ENCODE measurements at places on chromosomes 6 and 20.
A peak's percentile ranks its signal among the peaks of the same experiment; 100 is the strongest.

- DNase-seq: no peak
Measured at GRCh38 chr20:57843941-57844625, 134.3 kb upstream of the PMEPA1 start.

- no peak for DNase-seq
Measured at GRCh38 chr20:44264287-44264686, 17.2 kb downstream of the GDAP1L1 start.

DNA sequence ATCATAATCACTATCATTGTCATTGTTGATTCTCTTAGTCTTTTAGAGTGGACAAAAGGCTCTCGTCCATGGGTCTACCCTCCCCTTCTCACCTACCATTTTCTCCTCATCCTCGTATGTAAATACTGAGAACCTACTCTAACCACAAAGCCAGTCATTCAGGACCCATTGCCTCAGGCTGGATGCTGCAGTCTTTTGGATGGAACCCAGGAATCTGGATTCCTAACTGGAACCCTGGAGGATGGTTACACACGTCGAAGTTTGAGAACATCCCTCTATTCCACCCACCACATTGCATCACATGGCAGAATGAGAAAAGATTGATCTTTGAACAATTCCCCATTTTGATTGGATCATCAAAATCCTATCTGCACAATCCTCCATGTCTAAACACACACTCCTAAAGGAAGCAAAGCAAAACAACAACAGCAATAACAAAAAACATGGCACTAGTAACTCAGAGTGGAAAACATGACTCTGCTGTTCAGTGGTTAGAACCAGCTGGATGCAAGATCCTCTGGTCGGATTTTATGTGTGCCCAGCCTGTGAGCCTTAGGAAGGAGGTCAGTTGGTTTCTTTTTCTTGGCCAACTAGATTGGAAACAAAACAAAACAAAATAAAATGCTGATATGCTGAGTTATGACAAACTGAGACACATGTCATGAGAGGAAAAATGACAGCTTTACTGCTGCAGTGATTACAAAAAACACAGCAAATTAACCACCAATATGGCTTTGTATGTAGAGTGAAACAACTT lies 38.0 kb downstream of the TSHZ2 start:
- no peak for DNase-seq

GRCh38 chr6:10237298-10238038 lies 177.4 kb downstream of the TFAP2A start:
- DNase-seq: no peak

DNA sequence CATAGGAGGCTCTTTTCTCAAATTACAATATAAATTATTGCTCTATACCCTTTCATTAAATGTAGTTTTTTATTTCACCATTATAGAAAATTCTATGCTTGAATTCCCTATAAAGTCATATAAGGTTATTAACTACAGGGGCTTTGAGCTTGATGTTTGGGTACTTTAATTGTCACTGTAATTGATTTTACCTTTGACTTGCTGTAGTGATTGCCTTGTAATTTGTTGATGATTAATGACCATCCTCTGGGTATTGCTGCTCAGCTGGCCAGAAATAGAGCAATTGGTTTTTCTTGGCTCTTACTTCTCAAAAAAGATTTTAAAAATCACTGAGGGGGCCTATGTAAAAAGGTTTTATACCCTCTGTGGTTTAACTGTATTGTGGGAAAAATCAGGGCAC lies 1186.0 kb downstream of the KHDRBS2 start:
- no peak for DNase-seq

GRCh38 chr20:49699200-49699992 lies 14.3 kb downstream of the B4GALT5 start:
- no peak for DNase-seq

DNA sequence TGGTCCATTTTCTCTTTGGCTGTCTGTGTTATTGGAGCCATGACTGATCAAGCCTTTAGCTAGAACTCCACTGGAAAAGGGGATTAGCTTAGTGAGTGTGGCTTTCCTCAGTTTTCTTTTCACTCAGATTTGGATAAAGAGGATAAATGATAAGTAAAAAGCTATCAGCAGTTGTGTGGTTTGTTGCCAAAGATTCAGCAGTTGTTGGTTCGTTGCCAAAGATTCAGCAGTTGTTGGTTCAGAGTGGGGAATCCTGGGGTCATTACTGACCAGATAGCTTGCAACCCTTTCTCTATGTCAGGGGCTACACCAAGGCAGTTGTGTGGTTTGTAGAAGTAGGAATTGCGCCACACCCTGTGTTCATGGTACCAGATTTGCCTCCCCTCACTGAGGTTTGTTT lies 107.7 kb upstream of the SCP2D1 start:
- DNase-seq: no peak

GRCh38 chr6:815348-815738 lies 122.4 kb upstream of the EXOC2 start:
- DNase-seq: no peak

DNA sequence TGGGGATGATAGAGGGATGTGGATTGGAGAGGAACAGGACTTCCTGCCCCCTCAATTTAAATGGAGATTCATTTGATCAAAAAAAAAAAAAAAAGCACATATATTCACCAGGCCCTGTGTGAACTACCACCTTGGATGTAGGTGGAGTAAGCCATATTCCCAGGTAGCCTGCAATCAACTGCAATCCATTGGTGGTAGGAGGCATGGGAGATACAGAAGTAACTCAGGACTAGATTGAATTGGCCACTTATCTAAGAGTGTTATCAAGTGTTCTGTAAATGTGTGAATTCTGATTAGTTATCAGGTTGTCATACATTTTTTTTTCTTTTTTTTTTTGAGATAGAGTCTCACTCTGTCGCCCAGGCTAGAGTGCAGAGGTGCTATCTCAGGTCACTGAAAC lies 124.1 kb upstream of the ESR1 start:
- DNase-seq: no peak

DNA sequence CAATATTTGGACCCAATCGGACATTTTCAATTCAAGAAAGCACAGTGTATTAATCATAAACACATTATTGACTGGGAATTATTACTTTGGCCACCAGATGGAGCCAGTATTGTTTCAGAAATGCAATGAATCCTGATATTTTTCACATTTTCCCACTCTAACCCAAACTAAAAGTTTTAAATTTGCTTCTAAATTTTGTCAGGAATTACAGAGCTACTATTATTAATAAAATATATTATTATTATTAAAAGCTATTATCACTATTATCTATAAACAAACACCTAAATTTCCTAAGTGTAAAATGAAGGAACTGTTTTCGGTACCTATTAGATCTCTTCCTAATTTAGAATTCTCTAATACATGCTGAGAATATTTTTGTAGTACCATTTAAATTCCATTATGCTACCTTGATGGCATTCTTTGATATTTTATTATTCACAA lies 245.3 kb downstream of the OGFRL1 start:
- peak; percentile 16 for DNase-seq

Data from hippocampal formation (tissue), 2 donors.